Sigmoid colon (tissue), 7 donors: ENCODE measurements at places on chromosomes 2 and 18. TPM values are rescaled to one million over a fixed set of nuclear protein-coding genes. Genes with fewer than 3 reads are reported as not detected.

Gene SLC11A1
- total RNA-seq: 18.9 TPM

GRCh38 chr2:23429036-23429435 is 44.1 kb downstream of the KLHL29 start:
- no peak for DNase-seq

Gene CASP8
- 8.2 TPM for total RNA-seq

Gene CCDC102B
- 6.7 TPM for total RNA-seq

Gene SERPINB13
- total RNA-seq: not detected

Gene GKN1
- not detected for total RNA-seq

- no peak for DNase-seq
Observed at GRCh38 chr18:34929336-34929780, 111.9 kb upstream of the MAPRE2 start.

DNA sequence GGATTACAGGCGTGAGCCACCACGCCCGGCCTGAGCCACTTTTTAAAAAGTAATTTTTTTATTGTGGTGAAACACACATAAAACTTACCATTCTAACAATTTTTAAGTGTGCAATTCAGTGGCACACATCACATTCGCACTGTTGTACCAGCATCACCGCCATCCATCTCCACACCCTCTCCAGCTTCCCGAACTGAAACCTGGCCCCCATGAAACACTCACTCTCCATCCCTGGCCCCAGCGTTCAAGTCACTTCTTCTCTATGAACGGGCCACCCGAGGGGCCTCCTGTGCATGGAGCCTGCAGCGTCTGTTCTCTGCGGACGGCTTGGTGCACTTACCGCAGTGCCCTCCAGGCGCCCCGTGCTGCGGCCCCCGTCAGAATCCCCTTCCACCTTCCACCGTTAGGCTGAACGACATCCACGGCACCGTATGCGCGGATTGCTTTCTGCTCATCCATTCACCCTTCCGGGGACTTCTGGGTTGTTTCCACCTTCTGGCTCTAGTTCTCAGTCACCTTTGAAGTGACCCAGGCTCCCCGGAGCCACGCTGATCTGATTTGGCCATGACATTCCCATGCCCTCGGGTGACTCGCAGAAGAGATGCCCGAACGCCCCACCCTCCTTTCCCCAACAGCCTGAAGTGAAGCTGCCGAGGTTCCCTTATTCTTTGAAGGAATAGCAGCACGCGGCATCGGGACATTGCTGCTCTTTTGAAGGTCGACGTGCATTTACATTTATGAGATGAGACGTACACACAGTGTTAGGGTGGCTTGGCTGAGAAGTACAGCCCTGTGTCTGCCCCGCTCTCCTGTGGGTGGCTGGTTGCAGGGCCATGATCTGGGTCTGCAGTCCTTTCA is 134.4 kb downstream of the MBP start:
- DNase-seq: no peak

Gene DPP10
- total RNA-seq: 4.4 TPM

DNA sequence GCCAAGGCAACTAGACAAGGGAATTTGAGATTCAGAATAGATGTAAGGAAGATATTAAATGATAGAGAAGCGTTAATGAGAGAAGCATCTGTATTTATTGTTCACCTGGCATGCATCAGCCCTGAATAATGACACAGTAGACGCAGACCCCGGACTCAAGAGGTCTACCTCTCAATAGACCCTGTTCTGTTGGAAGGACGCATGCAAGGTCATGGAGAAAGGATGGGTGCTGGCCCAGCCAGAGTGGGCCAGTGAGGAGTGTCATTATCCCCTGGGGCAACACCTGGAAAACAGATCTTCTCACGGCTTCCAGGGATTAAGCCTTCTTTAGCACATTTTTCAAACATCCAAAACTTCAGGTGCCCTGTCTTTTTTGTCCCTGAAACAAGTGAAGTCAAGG is 461.0 kb downstream of the EIPR1 start:
- DNase-seq: no peak

GRCh38 chr18:8947566-8947965 is 154.9 kb upstream of the NDUFV2 start:
- DNase-seq: no peak

DNA sequence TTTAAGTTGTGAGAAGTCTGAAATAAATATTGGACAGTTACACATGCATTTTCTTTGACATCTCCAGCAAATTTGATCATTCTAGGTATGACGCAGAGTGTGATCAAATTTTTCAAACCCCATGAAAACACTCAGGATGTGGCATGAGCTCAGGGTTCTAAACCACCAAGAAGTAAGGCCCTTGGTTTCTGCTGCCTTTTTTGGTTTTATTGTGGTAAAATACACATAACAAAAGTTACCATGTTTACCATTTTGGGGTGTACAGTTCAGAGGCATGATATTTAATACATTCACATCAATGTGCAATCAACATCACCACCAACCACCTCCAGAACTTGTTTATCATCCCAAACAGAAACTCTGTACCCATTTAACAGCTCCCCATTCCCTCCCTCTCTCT is 64.3 kb upstream of the TTN start:
- DNase-seq: no peak

DNA sequence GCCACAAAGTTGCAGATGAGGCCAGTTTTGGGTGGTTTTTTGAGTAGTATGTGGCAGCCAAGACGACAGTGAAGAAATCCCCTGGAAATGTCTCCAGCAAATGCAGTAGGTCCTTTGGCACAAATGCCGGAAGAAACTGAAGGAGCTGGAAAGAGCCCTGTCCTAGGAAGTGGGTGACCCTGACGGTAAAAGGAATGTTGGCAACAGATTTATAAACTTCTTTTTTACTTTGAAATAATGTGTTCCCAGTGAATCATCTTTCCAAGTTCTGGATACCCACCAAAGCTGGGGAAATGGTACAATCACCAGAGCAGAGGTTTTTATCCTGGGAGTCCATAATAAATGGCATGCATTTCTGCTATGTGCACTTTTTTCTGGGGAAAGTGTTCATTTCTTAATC is 112.9 kb downstream of the CSRNP3 start:
- DNase-seq: no peak

Gene PPP1R7
- 41.3 TPM for total RNA-seq

Gene CSRNP3
- total RNA-seq: 3.9 TPM

- DNase-seq: no peak
Observed at GRCh38 chr2:113198048-113198789, 24.4 kb downstream of the PSD4 start.

Gene SCN7A
- total RNA-seq: 117 TPM

DNA sequence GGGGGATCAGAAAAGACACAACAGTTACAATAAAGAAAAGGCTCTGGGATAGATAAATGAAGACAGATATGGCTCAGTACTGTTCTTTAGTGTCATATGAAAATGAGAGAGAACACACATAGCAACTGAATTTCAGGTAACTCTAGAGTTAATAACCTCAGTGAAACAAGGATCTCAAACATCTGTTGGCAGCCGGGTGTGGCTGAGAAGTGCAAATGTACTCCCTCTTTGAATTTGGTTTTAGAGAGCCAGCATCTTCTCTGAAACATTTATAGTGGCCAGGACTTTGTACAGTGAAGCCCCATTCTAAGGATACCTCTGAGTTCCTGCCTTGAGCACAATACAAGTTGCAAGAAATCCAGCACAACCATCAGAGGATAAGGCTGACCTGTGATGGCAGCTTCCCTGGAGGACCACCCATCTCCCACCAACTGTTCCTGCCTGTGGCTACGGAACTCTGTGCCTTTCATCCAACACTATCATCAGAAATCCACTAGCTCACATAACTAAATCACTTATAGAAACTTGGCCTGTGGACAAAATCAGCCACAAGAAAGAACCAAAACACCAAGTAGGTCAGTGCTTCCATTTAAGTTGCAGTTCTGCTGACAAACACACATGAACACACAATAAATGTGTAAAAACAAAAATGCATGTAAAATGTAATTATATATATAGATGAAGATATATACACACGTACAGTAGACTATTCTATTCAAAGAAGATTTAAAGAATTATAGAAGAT is 37.3 kb upstream of the PEX13 start:
- DNase-seq: no peak

Gene CROCC2
- not detected for total RNA-seq

GRCh38 chr2:77119333-77119732 is 402.8 kb downstream of the LRRTM4 start:
- no peak for DNase-seq

Gene LTBP1
- 63.7 TPM for total RNA-seq

DNA sequence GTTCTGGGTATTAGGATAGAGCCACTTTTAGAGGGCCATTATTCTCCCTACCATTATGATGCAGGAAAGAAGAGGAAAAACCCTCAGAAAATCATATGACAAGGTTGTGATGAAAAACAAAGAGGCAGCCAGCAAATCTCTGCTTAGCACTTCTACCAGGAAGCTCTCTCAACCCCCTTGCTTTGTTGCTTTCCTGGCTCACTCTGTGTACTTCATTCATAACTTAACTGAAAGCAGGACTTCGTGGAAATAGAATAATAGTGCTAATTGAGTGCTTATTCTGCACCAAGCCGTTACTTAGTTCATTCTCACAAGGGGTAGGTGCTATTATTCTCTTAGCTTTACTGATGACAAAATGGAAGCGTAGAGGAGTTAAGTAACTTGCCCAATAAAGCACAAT is 354.1 kb downstream of the HRH4 start:
- no peak for DNase-seq

Gene DIPK1C
- total RNA-seq: 0.82 TPM

Gene TM4SF20
- total RNA-seq: not detected

Gene LIMS2
- 232 TPM for total RNA-seq

Gene SLC23A3
- 0.36 TPM for total RNA-seq

- peak; percentile 46 for DNase-seq
Observed at GRCh38 chr2:241110089-241110606, 8.1 kb upstream of the MTERF4 start.

GRCh38 chr2:225632351-225632750 is 232.8 kb downstream of the NYAP2 start:
- DNase-seq: no peak

- no peak for DNase-seq
Observed at GRCh38 chr2:172213116-172213860, 110.6 kb upstream of the DLX2 start.

GRCh38 chr2:222033541-222033940 is 265.3 kb downstream of the PAX3 start:
- DNase-seq: no peak

DNA sequence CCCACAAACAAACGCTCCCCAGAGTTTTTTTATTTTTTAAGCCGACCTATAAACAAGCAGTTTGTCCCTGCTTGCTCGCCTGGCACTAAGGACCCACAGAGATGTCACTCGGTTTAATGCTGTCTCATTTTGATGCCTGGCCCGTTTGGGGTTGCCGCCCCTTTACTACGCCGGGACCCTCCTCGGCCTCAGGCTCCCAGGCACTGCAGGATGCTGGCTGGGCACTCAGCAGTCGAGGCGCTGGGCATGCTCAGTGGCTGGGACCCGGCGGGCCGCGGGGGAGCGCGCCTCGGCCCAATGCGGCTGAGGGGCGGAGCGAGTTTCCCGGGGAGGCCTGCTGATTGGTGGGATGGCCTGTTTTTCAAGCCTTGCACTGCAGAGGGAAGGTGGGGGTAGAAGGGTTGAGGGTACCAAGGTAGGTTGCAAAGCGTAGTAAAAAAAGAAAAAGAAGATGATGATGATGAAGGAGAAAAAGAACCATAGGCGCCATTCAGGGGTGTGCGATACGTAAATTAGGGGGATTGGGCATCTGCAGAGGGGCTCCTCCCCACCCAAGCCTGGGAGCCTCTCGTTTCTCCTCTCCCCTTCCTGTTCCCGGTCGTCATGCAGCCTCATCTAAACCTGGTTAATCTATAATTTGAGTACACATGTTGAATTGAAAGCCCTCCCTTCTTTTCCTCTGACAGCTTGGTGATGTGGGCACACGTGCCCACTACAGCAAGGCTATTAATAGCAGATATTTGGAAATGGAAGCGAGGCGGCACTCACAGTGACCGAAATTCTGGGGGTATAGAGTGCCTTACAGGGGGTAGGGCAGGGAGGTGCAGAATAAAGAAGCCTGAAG is 1.5 kb upstream of the IRS1 start:
- peak; percentile 93 for DNase-seq

DNA sequence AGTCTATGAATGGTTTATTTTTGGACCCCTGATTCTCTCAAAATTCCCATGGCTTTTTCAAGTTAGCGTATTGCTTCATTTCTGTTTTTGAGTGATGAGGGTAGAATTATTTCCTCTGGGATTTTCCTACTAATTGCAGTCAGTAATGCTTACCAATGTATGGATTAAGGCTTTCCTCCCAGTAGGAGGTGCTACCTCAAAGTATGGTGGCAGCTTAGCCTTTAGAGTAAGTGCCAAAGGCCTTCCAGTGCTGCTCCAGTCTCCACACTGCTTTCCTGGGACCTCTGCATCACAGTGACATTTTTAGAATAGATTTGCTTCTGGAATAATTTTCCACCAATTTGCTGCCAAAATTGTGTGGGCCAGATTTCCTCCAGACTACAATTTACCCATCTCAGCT is 16.2 kb upstream of the SSB start:
- DNase-seq: no peak

GRCh38 chr2:42954227-42954962 is 162.0 kb upstream of the HAAO start:
- DNase-seq: no peak

Gene ANKRD30B
- total RNA-seq: not detected

- no peak for DNase-seq
Observed at GRCh38 chr18:48073211-48073930, 142.9 kb upstream of the SMAD2 start.

DNA sequence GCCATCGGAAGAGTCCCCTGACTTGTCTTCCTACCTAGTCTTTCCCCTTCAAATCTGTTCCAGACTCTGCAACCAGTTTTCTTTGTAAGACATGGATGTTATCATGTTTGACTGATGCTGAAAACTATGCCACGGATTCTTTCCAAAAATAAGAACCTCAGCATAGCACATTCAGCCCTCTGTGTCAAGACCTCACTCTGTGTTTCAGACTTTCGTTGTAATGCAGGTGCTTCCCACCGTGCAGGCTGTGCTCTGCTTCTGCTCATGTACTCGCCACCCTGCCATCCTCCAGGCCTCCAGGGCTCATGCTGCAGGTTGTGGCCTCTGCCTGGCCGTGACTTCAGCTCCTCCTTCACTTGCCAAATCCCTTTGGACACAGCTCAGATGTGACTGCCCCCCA is 347.0 kb upstream of the RAB12 start:
- DNase-seq: no peak

Gene SLC39A6
- 32.1 TPM for total RNA-seq

Gene AQP12A
- not detected for total RNA-seq

Gene CNTNAP5
- 4.5 TPM for total RNA-seq

Gene SLC4A3
- total RNA-seq: 5.0 TPM

GRCh38 chr2:70328921-70329561 is 27.2 kb upstream of the FAM136A start:
- no peak for DNase-seq
